Glomerular endothelial cell (primary cell): ENCODE measurements at places on chromosomes 3 and 15. TPM values are rescaled to one million over a fixed set of nuclear protein-coding genes. Genes with fewer than 3 reads are reported as not detected.

DNA sequence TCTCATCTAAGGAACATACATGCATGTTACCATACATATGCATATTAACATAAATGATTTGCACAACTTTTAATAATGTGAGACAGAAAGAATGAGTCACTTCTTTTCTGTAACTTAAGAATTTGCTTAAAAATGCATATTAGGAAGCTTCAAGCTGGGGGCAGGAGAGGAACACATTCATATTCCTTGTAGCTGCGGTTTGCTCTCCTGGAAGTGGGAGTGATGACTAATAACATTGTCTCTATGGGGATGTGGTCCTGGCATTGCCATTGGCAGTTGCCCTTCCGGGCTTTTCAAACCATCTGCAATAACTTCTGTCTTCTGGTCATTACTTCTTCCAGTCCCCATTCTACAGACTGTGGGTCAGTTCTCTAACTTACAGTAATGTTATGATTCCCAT lies 15.6 kb downstream of the CHST2 start:
- DNase-seq, result peak; percentile 54

GRCh38 chr3:69842789-69843188 lies 103.5 kb downstream of the MITF start:
- DNase-seq, result no peak

GRCh38 chr3:114903213-114903612 lies 243.9 kb downstream of the ZBTB20 start:
- DNase-seq, result no peak

DNA sequence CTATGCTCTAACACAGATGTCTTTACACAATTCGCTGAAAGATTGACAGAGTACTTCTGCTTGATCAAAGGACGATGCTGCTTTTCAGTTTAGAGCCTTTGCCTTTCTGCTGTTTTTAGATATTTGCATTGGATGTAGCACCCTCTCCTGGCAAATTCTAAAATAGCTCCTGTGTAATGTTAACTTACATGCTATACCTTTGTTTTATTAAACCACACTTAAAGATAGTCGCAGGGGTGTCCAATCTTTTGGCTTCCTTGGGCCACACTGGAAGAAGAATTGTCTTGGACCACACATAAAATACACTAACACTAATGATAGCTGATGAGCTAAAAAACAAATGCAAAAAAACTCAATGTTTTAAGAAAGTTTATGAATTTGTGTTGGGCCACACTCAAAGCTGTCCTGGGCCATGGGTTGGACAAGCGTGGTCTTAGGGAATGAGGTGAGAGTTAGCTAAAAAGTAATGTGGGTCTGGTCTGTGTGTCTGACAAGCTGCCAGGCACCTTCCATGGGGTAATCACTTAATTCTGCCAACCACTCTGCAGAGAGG lies 62.9 kb downstream of the ATG7 start:
- peak; percentile 65 for DNase-seq

DNA sequence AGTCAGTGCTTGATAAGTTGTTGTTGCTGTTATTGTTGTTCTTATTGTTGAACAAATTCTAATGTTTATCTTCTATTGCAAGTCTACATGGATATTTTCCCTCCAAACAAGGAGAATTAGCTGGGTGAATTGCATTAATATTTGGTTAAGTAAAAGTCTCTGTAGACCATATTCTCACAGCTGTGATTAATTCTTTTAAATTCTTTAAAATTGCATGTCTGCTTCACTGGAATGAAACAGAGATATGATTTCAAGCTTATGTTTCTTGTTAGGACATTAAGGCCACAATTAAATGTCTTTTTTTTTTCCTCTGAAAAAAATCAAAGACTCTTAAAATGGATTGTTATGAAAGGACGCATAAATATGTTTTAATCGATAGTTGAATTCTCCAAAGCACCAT lies 153.4 kb downstream of the EBLN2 start:
- DNase-seq, result no peak

DNA sequence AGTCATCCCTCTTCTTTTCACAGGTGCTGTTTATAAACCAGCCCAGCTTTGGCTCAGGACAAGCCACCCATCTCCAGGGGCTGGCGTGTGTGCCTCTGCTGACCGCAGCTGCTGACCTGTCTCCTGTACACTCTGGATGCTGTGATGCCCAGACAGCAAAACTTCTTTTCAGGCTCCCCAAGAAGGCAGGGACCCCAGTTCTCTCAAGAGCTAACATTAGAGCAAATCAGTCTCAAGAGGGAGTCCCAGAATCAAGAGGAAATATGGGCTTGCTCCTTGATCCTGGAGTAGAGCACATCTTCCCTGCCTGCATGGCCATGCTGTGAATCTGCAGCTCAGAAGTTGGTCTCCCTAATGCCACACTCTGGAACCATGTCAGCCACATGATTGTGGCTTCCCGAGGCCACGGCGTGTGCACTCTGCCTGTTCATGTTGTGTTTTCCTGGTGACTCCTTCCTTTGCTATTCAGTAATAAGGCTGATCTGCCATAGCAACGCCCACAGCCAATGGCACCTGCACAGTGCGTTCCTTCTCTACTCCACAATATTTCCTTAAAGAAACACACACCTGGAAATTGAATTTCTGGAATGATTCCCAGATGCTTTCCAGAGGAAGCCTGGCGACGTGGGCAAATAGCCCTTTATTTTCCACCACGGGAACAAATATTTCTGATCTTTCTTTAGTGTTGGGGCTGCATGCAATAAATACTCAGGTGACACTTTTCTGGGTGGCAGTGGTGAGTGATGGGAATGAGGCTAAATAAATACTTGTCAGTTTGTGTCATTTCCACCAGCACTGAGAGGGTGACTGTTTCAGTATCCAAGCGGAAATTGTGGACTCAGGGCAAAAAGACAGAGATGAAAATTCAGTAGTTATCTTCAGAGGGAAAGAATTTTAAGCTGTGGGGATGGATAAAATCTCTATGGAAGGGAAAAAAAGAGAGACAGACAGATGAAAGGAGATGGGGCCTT lies 21.9 kb upstream of the THSD4 start:
- no peak for DNase-seq

DNA sequence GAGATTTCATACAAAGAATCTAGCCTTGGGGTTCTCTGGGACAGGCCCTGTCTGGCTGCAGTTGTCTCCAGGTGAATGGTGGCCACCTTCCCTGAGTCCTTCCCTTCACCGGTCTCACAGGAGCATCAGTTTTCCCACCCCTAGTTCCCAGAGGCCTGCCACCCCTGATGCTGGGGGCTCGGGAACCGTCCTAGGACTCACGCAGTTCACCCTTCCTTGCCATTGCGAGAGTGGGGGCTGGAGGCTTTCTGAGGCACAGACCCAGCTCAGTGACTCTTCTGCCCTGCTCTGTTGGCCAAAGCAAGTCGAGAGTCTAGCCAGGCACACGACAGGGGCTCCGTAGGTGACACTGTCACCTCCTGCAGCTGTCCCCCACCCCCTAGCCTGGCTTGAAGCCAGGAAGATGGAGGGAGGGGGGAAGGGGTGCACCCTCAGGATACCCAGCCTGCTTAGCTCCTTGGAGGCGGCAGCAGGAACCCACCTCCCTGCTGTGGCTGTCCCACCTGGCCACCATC lies 130.3 kb downstream of the NUP210 start:
- DNase-seq, result no peak

DNA sequence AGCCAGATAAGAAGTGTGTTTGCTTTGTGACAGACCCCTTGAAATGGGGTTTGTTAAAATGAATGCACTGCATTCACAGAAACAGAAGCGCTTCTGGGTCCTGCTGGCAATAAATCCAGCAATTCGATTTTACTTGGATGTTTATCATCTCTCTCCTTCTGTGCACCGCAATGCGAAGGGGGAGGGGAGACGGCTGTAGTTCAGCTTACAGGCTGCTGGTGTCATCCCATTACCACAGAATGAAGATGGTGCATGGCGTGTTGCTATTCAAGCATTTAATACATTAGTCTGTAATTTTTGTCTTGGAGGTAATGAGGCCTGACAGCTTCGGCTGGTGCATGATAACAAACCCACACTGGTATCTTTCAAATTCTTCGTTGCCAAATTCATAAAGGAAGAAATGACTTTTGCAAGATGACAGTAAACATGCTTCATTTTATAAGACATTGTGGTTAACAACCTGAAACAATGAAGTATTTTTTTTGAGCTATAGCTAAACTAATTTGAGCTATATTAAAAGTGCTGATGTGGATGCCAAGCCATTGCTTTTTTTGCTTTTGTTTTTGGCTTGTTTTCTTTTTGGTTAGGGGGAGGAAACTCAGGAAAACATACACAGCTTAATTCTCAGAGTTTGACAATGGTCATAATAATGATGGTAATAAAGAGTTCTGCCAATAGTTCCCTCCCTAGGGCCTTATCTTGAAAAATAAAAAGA lies 418.3 kb downstream of the OTOL1 start:
- no peak for DNase-seq

DNA sequence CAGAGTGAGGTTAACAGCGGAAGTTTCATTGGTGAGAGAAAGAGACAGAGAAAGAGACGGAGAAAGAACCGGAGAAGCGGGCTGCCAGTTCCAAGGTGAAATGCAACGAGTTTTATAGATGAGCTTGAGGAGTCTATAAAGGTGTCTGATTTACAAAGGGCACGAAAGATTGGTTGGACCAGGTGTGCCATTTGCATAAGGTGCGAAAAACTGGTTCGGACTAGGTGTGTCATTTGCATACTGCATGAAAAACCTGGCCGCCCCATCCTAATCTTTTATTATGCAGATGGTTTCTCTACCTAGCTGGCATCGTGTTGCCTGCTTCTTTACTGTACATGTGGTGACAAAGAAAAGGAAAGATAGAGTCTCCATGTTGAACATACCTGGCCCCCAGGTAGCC lies 253.8 kb upstream of the IGF1R start:
- DNase-seq, result no peak

DNA sequence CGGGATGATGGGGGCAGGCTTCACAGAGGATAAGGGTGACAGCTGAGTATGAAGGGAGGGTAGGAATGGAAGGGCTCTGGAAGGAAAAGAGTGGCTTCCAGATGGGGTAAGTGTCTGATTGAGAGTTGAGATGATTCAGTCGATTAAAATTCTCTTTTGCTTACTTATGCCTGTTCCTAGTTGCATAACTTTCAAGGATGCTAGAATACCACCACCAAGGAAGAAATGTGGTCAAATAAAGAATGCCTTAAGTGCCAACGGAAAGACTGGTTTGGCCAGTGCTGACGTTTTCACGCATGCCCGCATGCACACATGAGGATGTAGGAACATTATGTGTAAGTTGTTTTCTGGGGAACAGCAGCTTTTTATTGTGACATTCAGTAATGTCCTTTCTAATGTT lies 263.4 kb upstream of the WNT5A start:
- DNase-seq, result no peak

DNA sequence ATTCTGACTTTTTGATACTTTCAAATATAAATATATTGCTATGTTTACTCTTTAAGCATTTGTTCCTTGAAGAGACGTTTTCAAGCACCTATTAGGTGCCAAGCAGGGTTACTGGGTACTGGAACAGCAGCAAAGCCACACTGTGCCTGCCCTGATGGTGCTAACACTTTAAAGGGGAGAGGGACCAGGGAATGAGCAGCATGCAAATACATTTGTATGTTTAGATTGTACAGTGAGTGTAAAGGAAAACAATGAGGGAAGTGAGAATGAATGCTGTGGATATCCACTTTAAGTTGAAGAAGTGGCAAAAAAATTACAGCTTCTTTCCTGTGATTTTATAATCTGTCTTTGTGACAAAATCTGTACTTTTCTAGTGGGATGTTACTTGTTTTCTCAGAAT lies 400.2 kb upstream of the ATP11B start:
- DNase-seq, result no peak

GRCh38 chr3:98215051-98215450 lies 48.6 kb downstream of the OR5H15 start:
- no peak for DNase-seq

- DNase-seq, result no peak
Observed at GRCh38 chr15:52008698-52009434, 10.2 kb upstream of the MAPK6 start.

DNA sequence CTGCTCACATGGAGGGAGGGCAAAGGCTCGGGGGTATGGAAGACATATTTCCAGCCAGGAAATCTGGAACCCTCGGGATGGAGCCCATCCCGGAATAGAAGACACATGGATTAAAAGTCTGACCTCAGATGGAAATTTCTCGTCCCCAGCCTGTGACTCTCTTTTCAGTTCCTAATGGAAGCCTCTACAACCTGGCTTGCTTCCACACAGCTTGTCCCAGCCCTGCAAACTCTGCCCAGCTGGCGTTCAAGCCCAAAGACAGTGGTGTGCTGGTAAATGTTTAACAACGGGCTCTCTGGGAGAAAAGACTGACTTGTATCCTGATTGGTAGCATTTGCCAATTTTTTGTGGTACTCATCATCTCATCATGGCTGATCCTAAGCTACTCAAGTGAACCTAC lies 35.6 kb upstream of the TLE3 start:
- DNase-seq, result no peak

DNA sequence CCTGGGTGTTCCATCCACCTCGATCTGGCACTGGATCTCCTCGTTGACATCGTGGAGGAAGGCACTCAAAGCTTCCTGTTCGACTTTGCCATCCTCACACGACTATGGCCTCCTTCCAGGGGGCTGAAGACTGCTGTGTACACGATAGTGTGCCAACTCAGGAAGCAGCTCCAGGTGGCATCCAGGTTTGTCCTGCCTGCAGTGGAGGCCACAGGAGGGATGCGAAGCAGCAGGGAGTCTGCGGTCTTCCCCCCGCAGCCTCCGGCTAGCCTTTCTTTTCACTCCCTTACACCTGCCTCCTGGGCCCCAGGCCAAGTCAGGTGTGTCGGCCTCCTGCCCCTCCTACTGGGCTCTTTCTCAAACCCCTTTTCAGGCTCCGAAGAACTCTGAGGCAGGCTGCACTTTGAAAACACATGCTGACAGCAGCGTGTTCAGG lies 32.2 kb downstream of the SYNM start:
- no peak for DNase-seq

DNA sequence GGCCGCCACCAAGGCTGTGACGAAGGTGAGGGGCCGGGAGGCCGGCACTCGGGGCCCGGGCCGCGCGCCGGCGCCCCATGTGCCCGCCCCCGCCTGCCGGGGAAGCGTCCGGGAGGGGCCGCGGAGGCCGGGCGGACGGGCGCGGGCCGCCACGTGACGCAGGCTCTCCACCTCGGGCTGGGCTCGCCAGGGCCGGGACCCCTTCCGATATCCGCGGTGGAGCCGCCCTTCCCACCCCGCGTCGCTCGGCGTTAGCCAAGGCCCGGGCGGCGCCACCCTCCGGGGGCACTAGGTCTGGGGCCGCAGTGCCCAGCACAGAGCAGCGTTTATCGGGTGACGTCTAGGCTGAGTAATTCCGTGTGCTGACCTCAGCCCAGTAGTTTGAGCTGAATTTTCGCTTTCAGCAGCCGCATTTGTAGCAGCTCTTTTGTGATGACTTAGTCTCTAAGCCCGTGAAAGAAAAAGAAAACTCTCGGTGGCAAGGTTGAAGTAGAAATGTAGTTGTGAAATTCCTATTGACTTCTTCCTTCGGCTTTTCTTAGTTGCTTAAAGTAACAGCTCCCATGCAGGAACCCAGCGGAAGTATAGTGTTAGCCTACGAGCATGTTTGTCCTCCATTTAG lies 885 bp downstream of the CDV3 start:
- no peak for DNase-seq

Gene SNRK
- 137 and 183 TPM in 2 replicates for total RNA-seq

Gene GPR15
- total RNA-seq, result not detected in 2 replicates

Gene C15orf39
- total RNA-seq, result 19.3 and 34.8 TPM in 2 replicates

Gene DNAJC17
- 15.5 and 19.8 TPM in 2 replicates for total RNA-seq

Gene CPN2
- not detected in 2 replicates for total RNA-seq

Gene EPHA3
- total RNA-seq, result 0.34 and 1.1 TPM in 2 replicates

Gene TRIM69
- 8.1 and 12.0 TPM in 2 replicates for total RNA-seq

Gene ITPKA
- total RNA-seq, result 2.1 and 5.0 TPM in 2 replicates

Gene SELENOS
- 61.9 and 102 TPM in 2 replicates for total RNA-seq

Gene MUSTN1
- 2.7 TPM in 1 of 2 replicates, not detected in the other for total RNA-seq

Gene GOLGA6D
- total RNA-seq, result not detected in 2 replicates
